ENCODE measurements at places on chromosomes 6 and 20.

GRCh38 chr6:70474751-70475150 is 61.4 kb downstream of the FAM135A start:
- DNase-seq: no peak

GRCh38 chr6:157040191-157040590 is 263.0 kb downstream of the ARID1B start:
- DNase-seq: no peak

DNA sequence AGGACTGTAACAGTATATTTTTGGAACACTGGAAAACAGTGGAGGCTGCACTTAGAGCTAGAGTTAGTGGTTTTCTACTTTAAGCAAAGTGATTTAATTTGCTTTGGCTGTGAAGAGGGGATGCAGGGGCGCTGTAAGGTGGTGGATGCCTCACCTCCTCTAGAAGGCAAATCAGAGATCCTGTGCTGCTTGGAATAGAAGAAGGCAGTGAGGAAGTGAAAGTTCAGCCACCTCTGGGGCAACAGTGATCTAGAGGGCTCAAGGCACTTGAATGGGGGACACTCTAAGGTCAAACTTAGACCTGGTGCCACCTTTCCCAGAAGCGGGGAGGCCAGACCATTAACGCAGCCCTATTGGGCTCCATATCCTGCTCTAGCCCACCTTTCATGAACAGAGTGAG is 19.0 kb upstream of the SNRPB2 start:
- DNase-seq: no peak

DNA sequence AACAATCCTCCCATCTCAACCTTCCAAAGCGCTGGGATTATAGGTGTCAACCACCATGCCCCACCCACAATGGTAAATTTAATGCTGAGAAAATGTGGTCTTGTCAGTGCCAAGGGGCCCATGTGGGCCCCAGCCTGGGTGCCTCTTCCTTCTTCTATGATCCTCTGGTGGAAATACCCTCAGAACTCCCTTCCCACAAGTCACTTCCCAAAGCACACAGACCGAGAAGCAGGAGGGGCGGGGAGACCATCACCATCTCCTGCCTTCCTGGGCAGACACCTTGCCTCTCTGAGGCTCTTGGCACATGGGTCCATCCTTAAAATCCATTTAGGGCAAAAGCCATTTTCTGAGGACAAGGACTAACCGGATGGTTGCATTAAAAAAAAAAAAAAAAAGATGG is 59.0 kb downstream of the NOL4L start:
- DNase-seq: no peak

DNA sequence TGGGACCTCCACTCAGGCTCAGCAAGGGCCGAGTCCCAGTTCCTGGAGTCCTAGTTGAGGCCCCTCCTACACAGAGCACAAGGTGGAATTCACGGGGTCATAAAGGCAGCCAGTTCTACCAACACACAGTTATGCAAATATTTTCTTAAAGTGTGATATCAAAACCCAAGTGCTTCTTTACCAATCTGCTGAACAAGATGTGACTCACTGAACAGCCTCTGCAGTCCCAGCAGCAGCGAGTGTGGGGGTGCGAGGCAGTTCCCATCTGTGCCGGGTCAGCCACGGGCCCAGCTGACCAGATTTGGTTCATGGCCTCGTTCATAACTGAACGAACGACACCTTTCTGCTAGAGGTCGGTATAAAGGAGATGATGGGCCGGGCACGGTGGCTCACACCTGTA is 4.5 kb upstream of the TCEA2 start:
- DNase-seq: no peak

GRCh38 chr6:90226257-90226656 is 70.4 kb downstream of the BACH2 start:
- DNase-seq: no peak

GRCh38 chr20:19974630-19975435 is 42.3 kb upstream of the NAA20 start:
- no peak for DNase-seq

DNA sequence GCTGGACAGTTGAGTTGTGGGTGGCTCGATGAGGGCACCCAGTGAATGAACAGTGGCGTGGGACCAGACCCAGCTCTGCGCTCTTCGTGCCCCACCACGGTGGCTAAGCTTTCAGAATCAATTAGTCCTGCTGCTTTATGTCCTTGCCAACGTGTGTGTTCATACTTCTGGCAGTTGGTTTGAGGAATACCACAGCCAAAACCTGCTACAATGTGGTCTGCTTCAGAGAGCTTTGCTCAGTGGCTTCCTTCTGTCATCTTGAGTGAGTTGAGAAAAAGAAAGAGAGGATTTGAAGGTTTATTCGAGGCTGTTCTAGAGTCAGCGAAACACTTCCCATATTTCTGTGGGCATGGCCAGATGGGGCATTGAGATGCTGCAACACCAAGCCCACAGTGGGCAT is 39.5 kb upstream of the SLC22A2 start:
- DNase-seq: no peak

GRCh38 chr20:31760519-31761240 is 21.6 kb downstream of the TPX2 start:
- no peak for DNase-seq

- DNase-seq: peak; percentile 41
Measured at GRCh38 chr20:63101781-63102720, 95.3 kb upstream of the BHLHE23 start.

DNA sequence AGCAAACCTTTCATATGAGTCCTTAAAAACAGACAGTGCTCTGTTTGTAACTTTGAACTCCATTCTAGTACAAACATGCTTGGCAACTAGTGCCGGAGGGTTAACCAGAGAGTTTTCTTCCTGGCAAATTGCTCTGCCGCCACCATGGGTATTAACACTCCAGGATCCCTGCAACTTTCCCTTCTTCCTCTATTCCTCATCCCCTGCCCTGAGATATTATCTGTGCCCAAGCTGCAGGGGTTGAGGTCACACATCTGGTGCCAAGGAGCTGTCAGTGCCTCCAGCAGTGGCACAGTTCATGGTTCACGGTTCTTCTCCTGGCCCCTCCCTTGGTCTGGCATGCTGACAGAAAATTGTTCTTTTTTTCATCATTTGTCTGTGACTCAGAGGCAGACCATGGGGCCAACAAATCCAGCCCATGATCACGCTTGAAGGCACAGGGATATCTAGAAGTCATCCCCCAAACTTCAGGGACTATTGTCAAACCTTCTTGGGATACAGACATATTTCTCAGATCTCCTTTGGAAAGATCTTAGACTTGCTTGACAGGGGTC is 77.5 kb downstream of the ATXN1 start:
- no peak for DNase-seq

DNA sequence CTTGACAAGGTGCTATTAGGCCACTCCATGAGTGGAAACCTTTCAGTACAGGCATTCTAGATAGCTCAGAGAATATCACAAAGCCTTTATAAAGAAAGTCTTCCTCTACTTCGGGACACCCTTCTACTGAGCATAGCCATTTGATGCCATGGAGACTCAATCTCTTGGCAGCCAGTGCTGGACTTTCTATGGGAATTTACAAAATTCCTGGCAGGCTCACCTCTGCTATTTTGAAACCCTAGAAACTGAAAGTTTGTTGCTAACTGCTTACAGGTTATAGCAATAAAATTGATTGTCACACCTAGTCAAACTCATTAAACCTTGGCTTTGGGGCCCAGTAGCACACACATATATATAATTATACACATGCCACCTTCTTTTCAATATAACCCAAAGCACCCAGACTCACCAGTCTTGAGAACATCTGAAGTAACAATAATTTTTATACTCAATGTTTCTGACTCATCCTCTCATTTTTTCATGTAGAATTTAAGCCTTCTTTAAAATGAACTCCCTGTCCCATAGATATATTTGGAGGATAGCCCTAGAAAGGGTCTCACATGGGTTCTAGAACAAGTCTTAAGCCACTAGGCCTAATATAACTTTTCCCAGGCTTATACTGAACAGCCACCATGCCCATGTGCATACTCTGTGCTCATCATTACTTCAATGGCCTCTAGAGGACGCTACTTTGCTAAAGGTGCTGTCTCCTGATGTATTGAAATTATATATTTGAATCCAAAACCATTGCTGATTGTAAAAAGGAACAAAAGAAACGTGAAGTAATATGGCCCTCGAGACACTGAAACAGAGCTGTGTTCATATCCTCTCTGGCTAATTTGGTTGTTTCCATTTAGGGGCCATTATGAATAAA is 368.1 kb upstream of the MARCKS start:
- DNase-seq: no peak

GRCh38 chr20:60210779-60211617 is 252.8 kb downstream of the CDH26 start:
- DNase-seq: peak; percentile 25

DNA sequence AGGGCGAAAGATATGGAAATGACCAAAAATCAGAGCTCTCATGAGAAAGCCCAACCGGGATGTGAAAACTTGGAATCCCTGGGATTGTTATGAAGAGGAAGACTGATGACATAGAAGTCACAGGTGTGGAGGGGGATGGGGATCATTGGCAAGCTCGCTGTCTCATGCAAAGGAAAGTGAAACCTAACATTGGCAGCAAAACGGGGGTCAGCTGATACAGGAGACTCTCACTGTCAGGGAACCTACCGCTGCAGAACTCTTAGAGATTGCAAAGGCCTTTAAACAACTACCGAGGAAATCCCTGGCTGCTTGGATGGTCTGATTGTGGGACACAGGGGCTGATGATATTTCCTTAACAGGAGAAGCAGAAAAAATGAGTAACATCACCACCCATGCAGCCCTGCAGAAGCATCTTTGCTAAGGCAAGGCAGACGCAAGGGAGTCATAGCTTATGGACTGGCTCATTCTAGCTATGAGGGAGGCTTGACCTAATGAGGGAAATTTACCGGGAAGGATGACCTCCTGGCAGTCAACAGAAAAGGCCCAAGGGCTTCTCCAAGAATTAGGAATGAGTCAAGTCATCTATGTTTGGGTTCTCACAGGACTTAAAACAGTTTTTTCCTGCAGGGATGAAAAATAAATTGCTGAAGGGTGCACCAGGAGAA is 7.0 kb downstream of the MUC21 start:
- DNase-seq: no peak

GRCh38 chr20:2353231-2353630 is 27.5 kb upstream of the TGM6 start:
- DNase-seq: no peak

DNA sequence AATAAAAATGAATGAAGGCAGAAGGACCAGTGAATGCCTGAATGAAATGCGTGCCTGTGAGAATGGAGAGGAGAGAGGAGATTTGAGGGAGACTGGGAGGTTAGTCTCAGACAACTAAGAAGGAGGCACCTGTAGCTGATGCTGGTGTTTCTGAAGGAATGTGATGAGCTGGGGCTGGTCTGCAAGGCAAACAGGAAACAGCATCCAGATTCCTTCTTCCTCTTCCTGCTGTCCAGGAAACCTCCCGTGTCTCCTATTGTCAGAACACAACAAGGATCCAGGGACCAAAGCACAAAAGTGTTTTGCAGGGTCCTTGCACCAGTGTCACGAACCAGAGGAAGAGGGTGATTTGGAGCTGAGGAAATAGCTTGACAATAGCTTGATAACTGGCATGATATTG is 50.4 kb upstream of the TAB2 start:
- DNase-seq: no peak

- DNase-seq: no peak
Measured at GRCh38 chr6:14665827-14666724, 548.5 kb downstream of the CD83 start.
